NT2/D1 (cell line): ENCODE measurements at places on chromosomes 7 and 10.
A peak's percentile ranks its signal among the peaks of the same experiment; 100 is the strongest.

- no peak for DNase-seq
Observed at GRCh38 chr7:3289996-3290395, 11.1 kb upstream of the SDK1 start.

GRCh38 chr7:107138696-107139420 is 29.9 kb upstream of the HBP1 start:
- no peak for DNase-seq

DNA sequence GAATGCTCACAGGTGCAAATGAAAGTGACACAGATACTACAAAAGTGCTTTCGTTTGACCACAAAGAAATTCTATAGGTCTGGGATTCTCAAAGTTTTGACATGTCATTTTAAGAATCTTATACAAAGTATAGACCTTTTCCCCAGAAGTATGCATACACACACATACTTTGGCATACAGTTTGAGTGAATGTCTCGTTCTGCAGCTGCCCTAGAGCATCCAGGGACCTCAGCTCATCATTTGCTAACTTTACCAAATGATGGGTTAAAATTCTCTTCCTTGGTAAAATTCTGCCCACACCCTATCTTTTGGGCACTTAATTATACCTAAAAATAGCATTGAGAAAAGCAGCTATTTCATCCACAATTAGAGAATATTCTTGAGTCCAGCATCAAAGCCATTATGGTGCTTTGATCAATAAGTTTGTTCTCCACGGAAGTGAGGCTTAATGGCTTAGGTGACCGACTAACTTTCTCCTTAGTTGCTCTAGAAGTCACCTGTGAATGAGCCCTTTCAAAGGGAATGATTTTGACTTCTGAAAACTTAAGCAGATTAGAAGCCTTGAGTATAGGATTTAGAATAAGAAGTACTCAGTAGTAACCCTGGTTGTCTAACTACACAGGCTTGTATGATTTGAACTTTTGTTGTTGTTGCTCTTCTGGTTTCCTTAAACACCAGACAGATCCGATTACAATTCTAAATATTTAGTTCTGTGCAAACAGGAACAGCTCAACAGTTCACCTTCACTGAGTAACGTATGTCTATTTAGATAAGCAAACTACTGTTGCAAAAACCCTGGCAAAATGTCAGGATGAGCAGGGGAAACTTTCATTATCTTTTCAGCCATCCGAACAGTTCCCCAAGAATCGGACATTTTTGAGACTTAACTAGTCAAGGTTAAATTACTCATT is 70.6 kb downstream of the CNNM2 start:
- no peak for DNase-seq

DNA sequence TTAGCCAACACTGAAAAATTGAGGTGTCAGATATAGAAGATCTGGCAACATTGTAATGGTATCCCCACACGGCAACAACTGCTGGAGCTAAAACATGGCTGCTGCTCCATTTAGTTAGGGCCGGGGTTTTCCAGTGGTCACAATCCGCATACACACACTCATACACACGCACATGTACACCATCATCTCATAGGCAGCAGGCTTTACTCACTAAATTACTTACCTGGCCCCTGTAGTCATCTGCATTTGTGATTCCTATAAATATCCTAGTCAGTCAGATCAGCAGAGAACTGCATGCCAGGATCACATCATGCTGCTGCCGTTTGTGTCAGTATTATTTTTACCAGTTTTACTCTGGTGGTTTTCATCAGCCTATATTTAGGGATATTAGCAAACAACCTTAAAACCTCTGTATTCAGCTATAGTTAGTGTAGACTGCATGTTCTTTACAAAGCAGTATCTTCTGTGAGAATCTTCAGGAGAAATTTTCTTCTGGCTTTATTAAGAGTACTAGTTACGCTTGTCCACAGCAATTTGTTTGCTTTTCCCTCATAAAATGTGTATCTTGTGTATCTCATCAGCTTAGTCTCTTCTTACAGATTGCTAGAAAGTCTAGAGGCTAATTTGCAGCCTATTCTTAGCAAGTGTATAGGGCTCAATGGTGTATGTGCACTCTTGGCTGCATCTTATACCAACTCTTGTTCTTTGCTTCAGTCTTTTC is 38.3 kb upstream of the PTPN12 start:
- DNase-seq: no peak

GRCh38 chr10:91545838-91546237 is 87.0 kb downstream of the PPP1R3C start:
- no peak for DNase-seq

DNA sequence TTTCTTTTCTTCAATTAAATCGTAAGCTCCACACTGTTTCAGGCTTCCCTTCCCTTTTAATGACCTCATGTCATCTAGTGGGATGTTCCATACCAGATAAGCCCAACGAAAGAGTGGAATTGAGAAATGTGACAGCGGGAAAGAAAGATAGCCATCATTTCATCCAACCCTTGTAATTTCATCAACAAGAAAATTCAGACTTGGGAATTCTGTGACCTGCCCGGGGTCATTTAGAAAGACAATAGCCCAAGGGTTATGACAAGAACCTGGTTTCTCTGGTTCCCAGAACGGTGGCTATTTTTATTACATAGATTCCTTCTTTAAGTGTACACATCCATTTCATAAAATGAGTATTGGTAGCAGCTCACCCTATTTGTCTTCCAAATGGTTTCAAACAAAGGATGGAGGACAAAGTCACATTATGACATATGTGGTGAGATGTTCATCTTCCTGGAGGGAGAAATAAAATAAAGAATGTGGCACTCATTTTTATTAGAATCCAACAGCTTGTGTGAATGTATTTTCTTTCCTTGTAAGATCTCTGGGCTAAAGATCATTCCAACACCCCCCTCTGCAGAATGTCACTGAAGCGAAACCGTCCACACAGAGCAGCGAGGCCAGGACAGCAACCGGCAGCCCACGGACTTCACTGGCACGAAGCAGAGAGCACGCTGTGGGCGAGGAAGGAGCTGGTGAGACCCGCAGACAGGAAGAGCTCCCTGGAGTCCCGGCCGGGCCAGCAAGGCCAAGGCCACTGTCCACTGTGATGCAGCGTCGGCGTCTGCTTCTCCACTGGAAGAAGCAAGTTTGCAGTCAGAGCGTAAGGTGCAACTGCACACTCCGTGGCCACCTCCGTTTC is 199.9 kb downstream of the KLF6 start:
- no peak for DNase-seq

DNA sequence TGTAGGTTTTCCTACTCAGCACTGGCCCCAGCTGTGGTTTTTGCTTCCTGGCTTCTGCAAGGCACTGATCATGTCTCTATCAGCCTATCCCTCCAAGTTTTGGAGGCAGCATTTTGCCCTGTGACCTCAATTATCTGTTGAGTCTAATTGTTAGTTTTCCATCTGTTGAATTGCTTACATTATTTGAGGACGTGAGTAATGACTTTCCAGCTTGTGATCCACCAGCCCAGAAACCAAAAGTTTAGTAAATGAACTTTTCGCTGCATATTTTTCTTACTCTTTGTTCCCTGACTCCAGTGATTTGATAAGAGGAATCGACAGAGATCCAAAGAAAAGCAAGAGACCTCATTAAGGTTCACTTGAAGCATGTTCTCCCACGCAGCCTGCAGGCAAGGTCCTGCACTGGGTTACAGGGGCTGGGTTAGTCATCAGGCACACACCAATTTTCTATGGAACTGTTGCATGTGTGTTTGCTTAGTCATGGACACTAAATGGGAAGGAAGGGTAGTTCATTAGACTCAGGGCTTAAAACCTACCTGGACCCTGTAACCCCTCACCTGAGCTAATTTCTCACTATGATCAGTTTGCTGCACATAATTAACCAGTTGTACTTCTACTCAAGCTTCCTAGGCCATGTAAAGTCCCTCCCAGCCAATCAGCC is 57.2 kb downstream of the AKR1E2 start:
- no peak for DNase-seq

GRCh38 chr10:94213001-94213530 is 149.7 kb downstream of the NOC3L start:
- DNase-seq: no peak

DNA sequence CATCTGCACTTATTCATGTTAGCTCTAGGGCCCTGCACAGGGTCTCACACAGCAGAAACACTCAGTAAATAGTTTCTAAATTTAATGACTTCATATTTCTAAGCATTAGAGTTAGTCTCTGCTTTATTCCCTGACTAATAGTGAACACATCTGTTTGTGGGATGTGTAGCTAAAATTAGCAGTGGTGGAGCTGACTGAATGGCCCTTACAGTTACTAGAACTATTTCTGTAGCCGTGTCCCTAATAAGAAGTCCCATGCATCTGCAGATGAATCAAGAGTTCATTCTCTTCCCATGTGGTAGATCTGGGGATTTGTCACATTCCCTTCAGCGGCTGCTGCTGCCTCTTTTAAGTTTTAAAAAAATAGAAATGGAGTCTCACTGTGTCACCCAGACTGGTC is 11.7 kb downstream of the MAP3K8 start:
- DNase-seq: no peak

GRCh38 chr10:58414270-58415041 is 29.2 kb downstream of the TFAM start:
- no peak for DNase-seq

DNA sequence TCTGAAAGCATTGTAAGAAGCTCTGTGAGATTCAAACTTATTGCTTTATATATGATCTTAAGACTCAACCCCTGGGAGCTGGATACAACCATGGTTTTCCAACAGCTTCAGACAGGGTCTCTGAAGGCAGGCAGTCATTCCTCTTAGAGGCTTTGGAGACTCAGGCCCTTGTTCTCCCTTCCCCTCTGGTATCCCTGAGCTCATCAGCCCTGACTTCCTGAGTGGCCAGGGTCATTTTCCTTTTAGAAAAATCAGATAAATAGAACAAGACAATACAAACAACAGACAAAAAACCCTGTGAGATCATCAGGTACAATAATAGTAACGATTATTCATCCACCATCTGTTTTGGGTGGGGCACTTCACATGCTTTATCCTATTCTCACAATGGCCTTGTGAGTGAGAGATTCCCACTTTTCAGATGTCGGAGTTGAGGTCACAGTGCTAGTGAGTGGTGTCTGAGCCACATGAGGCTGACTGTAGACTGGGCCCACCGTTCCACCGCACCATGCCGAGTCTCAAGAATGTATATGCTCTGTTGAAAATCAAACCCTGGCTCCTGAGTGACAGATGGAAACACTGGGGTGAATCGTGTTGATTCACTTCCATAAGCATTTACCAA is 144.2 kb downstream of the CXCL12 start:
- no peak for DNase-seq

- no peak for DNase-seq
Observed at GRCh38 chr7:24908166-24908565, 71.8 kb downstream of the OSBPL3 start.

GRCh38 chr10:76309741-76310587 is 878.5 kb downstream of the LRMDA start:
- DNase-seq: no peak

- no peak for DNase-seq
Observed at GRCh38 chr7:1234049-1234880, 1.6 kb downstream of the UNCX start.

DNA sequence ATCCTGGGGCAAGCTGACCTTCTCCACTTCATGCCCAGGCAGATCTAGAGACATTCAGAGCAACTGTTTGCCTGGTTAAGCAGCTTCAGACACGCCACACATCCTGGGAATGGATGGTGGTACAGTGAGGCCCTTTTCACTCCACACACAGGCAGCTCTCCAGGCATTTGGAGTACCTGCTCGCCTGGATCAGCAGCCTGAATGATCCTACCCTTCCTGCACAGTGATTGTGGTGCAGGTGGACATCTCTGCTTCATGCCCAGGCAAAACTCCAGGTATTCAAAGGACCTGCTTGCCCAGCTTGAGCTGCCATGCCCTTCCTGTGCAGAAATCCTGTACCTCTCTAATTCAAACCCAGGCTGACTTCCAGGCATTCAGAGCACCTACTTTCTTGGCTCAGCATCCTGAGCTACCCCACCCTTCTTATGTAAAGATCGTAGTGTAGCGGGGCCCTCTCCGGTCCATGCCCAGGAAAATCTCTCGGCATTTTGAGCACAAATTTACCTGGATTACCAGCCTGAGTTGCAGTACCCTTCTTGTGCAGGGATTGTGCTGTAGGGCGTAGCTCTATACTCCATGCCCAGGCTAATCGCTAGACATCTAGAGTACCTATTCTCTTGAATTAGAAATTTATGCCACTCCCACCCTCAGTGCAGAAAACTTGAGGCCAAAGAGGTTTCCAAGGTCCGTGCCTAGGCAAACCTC is 972.8 kb downstream of the ANKRD7 start:
- no peak for DNase-seq

GRCh38 chr7:672891-673290 is 53.6 kb upstream of the DNAAF5 start:
- no peak for DNase-seq

DNA sequence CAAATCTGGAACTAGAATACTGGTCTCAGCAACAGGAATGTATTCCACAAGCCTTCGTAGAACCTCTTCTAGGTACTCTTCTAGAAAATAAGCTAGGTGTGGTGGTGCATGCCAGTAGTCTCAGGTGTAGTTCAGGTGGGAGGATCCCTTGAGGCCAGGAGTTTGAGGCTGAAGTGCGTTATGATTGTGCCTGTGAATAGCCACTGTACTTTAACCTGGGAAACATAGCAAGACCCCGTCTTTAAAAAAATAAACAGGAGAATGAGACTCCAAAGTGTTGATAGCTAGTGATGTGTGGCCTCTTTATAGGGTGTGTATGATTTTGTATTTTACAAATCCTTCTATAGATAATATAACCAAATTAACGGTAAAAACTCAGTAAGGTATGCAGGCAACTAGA is 1.5 kb upstream of the ZNF775 start:
- DNase-seq: no peak

- DNase-seq: no peak
Observed at GRCh38 chr10:5817322-5818047, 4.3 kb upstream of the GDI2 start.

GRCh38 chr7:105141068-105141467 is 127.1 kb downstream of the KMT2E start:
- peak; percentile 27 for DNase-seq

DNA sequence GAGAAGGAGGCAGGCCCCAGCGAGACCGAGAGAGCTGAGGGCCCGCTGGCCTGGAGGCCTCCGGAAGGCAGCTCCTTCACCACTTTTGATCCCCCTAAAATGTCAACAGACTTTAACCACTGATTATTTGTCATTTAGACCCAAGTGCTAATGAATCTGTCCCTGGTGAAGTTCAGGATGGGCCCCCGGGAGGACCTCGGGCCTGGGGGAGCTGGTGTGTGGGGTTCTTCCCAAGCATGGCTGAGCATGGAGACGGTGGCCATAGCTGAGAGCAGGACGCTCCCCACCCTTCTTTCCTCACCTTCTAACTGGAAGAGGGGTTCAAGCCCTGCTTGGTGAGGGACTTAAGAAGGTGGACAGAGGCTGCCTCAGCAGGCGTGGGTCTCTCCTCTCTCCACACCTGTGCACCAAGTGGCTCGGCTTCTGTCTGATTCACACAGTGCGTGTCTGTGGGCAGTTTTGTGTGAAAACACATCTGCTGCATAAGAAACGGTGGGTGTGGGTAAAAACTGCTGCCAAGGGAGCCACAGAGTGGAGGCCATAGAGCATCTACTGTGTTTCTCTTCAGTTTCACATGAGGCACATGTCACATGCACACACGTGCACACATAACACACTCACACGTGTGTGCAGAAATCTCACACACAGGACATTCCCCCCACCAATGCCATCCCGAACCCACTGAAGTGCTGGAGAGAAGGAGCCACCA is 53.5 kb upstream of the VIPR2 start:
- no peak for DNase-seq
